Smooth muscle cell of bladder (primary cell): ENCODE measurements at places on chromosomes 5 and 9. TPM values are rescaled to one million over a fixed set of nuclear protein-coding genes. Genes with fewer than 3 reads are reported as not detected.

Gene NR2F1
- total RNA-seq: 49.5 and 55.8 TPM in 2 replicates

Gene IFNA2
- total RNA-seq: not detected in 2 replicates

Gene TMC1
- 0.18 and 0.43 TPM in 2 replicates for total RNA-seq

Gene ITGA2
- total RNA-seq: 16.4 and 17.5 TPM in 2 replicates

Gene TBC1D13
- total RNA-seq: 6.8 and 10.2 TPM in 2 replicates

Gene ADAMTS16
- 0.14 and 0.18 TPM in 2 replicates for total RNA-seq

Gene OLFML2A
- total RNA-seq: 3.1 and 6.5 TPM in 2 replicates

Gene EMB
- 2.1 and 2.3 TPM in 2 replicates for total RNA-seq

Gene PRELID2
- total RNA-seq: 10.7 and 16.9 TPM in 2 replicates

Gene GABRP
- not detected in 2 replicates for total RNA-seq

Gene CBY3
- not detected in 2 replicates for total RNA-seq

Gene CCNI2
- not detected in 2 replicates for total RNA-seq

Gene NUTM2G
- not detected in 2 replicates for total RNA-seq

Gene PDLIM4
- 27.7 and 53.3 TPM in 2 replicates for total RNA-seq

Gene AUH
- 28.6 and 34.4 TPM in 2 replicates for total RNA-seq

Gene HAND1
- total RNA-seq: not detected in 2 replicates

Gene RPL7A
- 2,732 and 3,145 TPM in 2 replicates for total RNA-seq

Gene ANKHD1
- total RNA-seq: 42.4 and 49.6 TPM in 2 replicates

Gene COL15A1
- total RNA-seq: 164 and 267 TPM in 2 replicates

Gene MAMDC2
- total RNA-seq: 1.1 and 3.0 TPM in 2 replicates
